ENCODE measurements at places on chromosomes 1 and 21.
A peak's percentile ranks its signal among the peaks of the same experiment; 100 is the strongest.

DNA sequence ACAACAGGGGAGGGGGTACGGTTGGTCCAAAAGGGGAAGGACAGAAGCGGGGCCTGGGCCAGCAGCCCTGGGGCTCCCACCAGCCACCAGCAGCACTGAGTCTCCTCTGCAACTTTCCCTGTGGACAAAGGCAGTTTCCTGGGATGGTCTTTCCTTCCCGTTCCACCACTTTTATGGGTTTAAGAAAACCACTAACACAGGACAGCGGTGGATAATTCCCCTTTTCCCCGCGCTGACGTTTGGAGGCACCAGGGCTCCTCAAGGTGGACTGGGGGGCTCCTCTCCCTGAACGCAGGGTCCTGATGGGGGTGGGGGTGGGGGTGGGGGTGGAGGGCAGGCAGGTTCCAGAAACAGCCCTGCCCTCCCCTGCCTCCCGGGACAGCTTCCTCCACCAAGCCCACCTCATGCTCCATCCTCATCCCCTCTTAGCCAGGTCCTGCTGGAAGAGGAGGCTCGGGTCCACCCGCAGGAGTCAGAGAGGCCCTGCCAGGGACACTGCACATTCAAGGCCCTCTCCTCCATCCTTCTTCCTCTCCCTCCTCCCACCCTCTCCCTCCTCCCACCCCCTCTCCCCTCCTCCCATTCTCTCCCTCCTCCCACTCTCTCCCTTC lies 4.8 kb upstream of the COL6A1 start:
- no peak for DNase-seq

DNA sequence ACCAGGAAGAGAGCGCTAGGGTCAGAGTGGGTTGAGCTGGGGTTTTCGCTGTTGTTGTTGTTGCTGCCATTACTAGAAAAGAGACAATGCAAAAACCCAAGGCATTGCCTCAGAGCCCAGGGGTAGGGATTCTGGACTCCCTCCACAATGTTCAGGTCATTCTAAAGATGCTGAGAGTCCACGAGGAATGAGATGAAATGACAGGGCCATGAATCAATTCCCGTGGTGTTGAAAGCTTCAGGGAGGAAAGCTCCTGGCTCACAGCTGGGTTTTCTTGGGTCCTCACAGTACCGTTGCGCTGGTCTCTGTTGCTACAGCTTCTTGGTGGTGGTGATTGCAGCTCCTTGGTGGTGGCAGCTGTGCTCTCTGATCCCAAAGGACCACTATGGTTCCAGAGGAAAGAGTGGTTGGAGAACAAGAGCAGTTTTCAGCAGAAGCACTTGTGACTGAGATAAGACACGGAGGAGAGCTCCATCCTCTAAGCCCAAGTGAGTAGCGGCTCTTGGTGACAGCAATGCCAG lies 58.2 kb downstream of the ETS2 start:
- no peak for DNase-seq

- no peak for DNase-seq
Observed at GRCh38 chr21:28261298-28261697, 731.4 kb downstream of the LTN1 start.

GRCh38 chr1:15858069-15858670 lies 10.7 kb downstream of the SPEN start:
- no peak for DNase-seq

- DNase-seq = no peak
Observed at GRCh38 chr1:1550591-1551432, 10.4 kb upstream of the TMEM240 start.

DNA sequence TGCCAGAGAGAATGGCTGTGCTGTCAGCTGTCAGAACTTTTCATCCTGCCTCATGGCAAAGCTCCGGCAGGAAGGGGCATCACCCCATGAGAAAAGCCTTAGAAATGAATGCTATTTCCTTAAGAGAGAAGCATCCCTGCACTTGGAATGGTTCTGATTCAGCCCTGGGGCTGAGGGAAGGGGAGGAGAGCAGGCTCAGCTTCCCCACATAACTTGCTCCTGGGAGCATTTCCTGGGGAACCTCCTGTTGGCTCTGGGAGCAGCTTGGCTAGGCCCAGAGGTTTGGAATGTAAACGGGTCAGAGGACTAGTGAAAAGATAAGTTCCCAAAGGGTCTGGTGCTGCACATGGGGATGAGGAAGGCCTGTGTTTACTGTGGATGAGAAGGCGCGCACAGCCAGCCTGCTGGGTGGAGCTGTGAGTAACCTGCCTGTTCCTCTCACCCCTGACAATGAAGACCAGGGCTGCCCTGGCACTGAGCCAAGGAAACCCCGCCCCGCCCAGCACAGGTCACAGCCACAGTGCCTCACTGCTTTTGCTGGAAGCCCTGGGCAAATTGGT lies 5.0 kb downstream of the PRELP start:
- DNase-seq = peak; percentile 63

DNA sequence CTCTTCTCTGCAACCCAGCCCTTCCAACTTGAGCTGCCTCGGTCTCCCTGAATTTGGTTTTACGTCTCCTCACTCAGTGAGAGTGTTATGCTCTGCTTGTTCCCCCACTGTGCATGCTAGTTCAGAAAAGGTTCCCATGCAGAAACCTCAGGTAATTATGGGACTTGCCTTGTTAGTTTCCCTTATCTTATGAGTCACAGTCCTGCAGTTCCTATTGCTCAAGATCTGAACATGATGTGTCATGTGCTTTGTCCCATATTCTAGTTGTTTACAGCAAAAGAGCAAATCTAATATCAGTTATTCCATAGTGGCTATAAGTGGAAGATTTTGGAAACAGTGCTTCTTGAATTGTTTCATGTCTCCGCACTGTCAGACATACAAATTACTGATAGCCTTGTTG lies 74.4 kb downstream of the DUSP10 start:
- DNase-seq = no peak

DNA sequence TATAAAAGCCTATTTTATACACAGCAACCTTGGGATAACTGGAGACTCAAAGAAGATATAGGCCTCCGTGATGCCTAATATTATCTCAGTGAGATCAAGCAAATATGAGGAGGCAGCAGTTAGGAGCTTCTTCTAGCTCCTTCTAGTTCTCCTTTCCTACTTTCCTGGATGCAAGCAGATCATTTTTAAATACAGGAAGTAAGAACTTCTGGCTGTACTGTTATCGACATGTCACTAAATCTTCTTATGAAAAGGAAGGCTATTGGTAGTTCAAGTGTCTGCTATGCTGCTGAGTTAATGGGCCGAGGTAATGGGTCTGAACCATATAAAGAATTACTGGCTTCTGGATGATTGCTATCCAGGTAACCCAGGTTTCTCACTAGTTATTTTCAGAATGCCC lies 15.9 kb downstream of the HSPA13 start:
- DNase-seq = no peak

DNA sequence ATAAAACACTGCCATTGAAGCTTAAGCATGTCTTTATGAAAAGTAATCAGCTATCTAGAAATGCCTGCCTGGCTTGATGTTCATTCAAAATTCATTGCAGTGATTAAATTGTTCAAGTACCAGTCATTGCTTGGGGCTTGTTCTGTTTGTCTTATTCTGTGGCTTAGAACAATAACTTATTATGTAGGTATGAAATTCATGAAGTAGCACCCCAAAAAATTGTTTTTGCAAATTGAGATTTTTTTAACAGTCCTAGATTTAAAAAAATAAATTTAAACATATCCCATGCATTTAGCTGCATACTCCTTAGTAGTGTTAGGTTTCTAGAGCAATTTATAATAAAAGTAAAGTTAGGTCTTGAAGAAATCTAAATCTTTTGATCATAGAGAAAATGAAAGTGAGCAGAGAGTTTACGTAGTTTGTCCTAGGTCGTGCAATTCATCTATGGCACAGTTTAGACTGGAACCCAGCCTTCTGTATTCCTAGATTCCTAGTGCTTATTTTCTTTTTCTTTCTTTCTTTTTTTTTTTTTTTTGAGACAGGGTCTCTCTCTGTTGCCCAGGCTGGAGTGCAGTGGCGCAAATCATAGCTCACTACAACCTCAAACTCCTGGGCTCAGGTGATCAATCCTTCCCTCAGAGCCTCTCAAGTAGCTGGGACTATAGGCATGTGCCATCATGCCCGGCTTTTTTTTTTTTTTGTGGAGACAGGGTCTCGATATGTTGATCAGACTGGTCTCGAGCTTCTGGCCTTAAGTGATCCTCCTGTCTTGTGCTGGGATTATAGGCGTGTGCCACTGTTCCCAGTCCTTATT lies 9.3 kb downstream of the MIER1 start:
- no peak for DNase-seq

GRCh38 chr1:106290805-106291501 lies 765.5 kb upstream of the PRMT6 start:
- DNase-seq = no peak

DNA sequence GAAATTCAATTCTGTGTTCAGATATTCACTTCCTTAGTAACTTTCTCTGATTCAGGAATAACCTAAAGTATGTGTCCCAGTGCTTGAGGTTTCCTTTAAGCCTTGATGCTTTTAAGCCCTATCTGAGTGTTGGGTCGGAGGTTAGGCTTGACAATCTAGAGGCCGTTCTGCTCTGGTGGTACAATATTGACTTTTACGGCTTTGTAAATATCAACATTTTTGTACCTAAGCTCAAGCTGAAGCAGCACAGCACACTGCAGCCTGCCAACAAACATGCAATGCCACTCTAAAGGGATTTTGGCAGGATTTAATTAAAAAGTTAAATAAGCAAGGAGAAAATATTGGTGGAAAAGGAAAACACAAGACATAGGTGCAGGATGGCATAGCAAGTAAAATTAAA lies 279.2 kb downstream of the NEGR1 start:
- no peak for DNase-seq

DNA sequence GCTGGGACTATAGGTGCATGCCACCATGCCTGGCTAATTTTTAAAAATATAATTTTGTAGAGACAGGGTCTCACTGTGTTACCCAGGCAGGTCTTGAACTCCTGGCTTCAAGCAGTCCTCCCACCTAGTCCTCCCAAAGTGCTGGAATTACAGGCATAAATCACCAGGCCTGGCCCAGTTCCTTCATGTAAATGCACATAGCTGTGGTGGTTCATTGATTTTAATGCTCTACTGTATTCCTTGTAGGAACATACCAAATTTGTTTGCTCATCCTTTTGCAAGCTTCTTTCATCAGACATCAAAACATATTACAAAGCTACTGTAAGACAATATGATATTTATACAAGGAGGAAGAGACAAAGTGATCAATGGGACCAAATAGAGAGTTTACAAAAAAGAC lies 237.5 kb upstream of the ESRRG start:
- DNase-seq = no peak

- no peak for DNase-seq
Observed at GRCh38 chr1:116167625-116168276, 56.6 kb downstream of the MAB21L3 start.
